ENCODE measurements at places on chromosomes 4 and X.

- DNase-seq: no peak
Measured at GRCh38 chr4:145280541-145280940, 100.2 kb upstream of the OTUD4 start.

GRCh38 chr4:115229873-115230272, 116.5 kb upstream of the NDST4 start:
- DNase-seq: no peak

- no peak for DNase-seq
Measured at GRCh38 chrX:34365471-34365870, 233.4 kb upstream of the FAM47A start.

GRCh38 chr4:89572224-89572858, 264.6 kb downstream of the SNCA start:
- DNase-seq: no peak

DNA sequence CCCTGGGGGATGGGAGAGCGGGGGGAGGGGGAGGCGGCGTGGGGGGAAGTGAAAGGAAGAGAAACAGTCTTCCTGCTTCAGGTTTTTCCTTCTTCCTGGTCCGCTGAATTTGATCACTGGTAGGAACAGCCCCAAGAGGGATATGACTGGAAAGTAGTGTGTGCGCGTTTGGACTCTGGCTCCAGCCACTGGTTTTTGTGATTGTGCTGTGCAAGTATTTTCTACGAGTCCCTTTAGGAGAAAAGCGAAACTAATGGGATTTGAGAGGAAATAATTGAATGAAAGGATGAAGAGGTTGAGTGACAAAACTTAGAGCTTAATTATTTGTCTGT, 836 bp downstream of the PRRG1 start:
- DNase-seq: no peak

DNA sequence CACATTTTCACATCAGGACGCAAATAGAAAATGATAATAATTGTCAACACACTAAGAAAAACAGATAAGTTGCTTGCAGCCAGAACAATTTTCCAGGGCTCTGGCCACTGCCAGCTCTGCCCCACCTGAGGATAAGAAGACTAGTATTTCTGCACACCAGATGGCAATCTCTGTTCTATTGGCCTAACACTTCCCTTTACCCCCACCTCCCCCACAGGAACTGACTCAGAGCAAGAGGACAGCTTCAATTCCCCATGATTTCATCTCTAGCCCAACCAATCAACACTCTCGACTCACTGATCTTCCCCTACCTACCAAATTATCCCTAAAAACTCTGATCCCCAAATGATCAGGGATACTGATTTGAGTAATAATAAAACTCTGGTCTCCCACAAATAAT, 164.0 kb downstream of the SMARCA1 start:
- DNase-seq: no peak

GRCh38 chr4:113154281-113154680, 104.8 kb downstream of the ANK2 start:
- DNase-seq: no peak

DNA sequence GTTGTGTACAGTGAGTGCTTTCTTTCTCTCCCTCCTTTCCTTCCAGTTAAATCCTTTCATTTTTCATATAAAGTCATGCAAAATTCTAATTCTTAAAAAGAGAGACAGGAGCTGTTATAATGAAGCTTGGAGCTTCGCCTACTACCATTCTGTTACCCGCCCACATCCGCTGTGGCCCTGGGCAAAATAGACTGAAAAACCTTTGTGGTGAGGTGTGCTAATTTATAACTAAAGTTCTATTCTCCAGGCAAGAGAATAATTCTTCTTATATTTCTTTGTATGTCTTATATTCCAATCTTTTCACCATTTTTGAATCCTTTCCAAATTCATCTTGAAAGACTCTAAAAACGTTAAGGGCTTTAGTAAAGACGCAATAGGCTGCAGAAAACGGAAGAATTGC, 7.0 kb downstream of the QRFPR start:
- no peak for DNase-seq

DNA sequence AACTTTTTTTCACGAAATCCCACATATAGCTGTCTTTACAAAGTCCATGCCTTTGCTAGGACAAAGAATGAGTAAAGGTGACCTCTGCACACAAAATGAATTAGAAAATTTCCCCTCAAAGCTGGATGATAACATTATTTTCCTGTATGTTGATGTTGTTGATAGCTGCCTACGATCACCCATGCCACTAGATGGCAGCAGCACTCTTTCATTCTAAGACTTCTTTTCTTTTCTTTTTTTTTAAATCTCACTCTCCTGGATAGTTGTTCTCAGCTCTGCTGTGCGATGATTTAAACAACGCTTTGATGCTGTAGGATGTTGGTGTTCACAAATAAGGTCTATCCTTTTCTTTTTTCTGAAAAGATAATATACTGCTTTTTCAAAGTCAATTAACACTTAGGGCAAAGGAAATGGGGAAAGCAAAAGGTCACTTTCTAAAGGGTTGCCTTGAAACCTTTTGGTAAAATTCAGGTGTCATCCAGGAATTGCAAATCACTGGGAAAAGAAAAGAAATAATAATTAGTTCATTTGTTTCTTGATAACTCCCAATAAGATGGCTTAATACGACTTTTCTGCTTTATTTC, 266.8 kb downstream of the C4orf33 start:
- peak; percentile 14 for DNase-seq

DNA sequence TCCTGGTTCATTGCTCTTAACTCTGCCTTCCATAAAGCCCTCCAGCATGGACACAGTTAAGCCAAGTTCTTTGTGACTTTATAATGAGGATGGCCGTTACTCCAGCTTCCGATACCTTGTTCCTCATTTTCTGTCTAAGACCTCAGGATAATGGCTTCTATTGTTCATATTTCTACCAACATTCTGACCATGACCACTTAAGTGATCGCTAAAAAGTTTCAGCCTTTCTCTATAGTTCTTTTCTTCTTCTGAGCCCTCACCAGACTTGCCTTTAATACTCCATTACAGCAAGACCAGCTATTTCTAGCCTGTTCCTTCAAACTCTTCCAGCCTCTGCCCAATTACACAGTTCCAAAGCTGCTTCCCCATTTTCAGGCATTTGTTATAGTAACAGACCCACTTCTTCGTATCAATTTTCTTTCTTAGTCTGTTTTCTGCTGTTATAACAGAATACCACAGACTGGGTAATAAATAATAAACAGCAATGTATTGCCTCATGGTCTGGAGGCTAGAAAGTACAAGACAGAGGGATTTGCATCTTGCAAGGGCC, 12.3 kb downstream of the RNF175 start:
- DNase-seq: no peak

DNA sequence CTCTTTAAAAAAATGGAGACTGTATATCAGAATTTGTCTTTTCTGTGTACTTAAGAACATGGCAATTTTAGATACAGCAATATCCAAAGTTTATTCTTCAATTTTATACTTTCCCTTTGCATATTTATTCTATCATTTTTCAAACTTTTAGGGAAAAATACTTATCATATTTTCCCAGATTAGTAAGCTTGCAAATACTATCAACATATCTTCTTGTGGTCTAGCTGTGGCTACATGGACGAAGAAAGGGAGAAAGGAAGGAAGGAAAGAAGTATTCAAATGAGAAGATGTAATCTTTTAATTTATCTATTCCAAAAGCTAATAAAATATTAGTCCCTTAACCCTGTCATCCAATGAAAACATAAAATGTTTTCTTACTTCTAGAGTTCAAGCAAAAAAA, 797.8 kb upstream of the GALNTL6 start:
- DNase-seq: no peak

GRCh38 chr4:53956053-53956452, 108.4 kb downstream of the CHIC2 start:
- no peak for DNase-seq

GRCh38 chr4:37109756-37110155, 134.8 kb upstream of the NWD2 start:
- no peak for DNase-seq

DNA sequence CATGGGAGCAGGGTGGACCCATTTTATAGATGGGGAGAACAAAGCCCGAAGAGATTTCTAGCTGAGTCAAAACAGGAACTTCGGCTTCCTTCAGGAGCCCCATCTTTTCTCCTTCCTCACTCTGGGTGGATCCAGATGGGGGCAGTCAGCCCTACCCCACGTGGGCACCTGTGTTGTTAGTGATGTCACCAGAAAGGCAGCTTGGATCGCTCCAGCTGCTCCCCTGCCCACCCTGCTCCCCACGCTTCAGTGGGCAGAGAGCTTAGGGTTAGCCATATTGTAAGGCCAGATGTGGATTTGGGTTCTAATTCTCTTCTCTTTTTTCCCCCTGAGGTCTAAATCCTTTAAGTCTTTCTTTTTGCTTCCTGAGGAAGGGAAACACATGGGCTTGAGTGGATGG, 132.3 kb upstream of the PJA1 start:
- DNase-seq: no peak

DNA sequence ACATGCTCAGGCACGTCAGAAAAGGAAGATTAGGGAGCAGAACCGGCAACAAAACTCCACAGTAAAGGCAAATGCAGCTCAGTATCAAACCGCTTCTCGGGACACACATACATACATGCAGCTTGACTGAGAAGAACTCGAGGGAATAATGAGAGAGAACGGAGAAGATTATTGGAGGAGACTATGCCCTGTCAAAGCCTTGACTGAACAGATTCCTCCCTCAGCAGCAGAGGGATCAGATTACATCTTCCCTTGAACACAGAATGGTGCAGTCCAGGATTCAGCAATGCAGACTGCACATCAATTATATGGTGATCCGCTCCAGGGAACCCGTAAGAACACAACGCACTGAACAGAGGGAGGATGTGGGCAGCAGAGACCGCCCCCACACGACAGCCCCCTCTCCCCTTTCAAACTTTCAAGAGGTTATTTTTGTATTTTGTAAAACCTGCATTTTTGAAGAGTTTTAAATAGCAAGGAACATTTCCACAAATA, 183.2 kb downstream of the FBXW7 start:
- DNase-seq: peak; percentile 27

DNA sequence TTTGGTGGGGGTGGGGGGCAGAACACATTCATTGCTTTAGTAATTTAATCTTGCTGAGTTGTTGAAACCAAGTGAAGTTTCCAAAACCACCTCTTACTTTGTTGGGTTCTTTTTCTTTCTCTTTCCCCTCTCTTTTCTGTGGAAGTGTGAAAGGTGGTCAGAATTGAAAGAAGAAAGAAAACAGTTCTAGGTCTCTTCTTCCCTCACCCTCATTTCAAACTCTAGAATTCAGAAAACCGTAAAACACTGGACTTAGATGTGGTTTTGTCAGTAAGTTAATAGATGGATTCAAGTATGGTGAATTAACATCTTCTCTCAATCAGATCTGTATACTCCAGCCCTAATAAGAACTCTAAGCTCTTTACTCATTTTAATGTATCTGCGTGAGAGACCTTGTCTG, 23.7 kb downstream of the PLP1 start:
- no peak for DNase-seq

DNA sequence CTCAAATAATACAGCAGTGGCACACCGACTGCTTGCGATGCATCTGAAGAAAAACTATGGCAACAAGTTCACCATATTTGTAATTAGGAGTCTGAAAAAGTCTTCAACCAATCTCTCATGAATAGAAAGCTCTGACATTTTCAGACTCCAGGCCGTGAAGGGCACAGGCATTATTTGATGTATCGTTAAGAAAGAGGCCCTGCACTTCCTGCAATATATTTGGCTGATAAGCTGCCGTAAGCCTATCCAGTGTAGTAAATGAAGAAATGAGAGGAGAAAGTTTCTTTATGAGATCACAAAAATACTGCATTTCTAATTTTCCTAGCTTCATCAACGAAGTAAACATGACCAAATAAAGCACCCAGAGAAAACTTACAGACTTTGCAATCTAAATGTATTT, 613.8 kb upstream of the TECRL start:
- no peak for DNase-seq

DNA sequence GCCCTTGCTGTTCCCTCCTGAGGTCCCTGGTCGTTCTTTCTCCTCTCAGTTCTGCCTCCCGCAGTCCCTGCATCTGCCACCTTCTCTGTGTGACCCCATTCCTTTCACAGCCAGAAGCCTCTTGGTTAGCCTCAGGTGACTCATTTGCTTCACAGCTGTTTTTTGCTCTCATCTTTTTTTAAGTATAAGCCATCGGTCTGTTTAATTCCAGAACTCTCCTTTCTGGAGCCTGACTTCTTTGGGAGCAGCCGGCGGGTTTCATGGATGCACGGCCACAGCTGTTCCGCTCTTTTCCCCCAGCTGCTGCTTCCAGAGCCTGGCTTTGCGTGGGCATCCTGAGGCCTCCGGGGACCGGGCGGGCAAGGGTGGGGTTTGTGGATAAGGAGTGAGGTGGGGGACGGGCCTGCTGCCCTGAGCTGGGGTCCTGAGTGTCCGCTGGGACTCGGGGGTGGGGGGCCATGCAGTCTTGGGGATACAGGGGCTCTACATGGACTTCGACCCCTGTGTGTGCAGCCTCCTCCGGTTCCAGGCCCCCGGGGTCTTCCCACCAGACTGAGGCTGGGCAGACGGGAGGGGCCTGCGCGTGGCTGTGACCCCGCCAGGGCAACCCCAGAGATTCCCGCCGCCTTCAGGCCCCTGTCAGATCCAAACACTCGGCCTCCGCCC, 46.7 kb downstream of the PCGF3 start:
- DNase-seq: no peak

DNA sequence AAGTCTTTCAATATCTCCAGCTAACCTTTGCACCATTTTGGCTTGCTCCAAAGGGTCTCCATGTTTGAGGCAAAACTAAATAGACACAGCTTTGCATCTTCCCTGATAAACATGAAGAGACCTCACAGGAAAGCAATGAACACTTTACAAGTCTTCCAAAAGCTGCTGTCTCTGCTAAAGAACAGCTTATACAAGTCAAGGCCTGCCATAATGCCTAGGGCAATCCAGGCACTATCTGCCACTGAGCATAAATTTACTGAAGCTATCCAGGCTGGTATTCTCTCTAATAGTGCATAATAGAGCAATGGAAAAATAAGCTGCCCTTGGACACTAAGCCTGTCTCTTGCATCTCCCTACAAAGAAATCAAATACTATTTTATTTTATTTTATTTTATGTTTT, 60.1 kb upstream of the S100G start:
- DNase-seq: no peak

DNA sequence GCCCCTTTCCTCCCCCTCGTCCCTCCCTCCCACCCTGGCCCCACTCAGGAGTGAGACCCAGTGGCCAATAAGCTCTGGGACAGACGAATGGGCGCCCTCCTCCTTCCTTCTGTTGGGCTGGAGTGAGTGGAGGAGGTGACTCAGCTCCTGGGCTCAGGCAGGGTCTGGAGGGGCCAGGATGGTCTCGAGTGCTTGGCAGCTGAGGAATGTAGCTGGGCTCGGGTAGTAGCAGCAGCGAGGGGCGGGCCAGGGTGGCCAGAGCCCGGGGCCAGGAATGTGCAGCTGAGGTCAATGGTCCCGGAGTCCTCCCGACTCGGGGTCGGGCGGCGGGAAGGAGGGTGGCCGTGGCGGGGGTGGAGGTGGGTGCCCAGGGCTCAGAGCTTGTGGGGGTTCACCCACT, 15.0 kb downstream of the G6PD start:
- DNase-seq: no peak

DNA sequence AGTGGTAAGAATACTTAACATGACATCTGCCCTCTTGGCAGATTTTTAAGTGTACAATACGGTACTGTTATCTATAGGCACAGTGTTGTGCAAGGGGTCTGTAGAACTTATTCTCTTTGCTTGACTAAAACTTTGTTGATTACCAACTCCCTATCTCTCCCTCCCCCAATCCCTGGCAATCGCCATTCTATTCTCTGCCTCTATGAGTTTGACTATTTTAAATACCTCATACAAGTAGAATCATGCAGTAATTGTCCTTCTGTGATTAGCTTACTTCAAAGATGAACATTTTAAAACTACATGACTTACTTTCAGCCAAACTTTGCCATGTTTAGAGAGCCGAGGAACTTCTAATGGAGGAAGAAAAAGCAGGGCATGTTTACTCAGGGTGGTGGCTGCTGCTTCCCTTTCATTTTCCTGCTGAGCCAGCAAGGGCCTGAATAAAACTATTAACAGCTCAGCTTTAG, 62.4 kb downstream of the APOO start:
- DNase-seq: no peak
